Stimulated activated CD4-positive, alpha-beta T cell treated with anti-CD3 and anti-CD28 coated beads, TNF-alpha, amount 100 ng/mL, for 1 hour (primary cell): ENCODE measurements at places on chromosomes 2 and 18.

- no peak for DNase-seq
Measured at GRCh38 chr2:16394986-16395550, 270.6 kb downstream of the CYRIA start.

- DNase-seq = no peak
Measured at GRCh38 chr2:69175790-69176715, 163.1 kb downstream of the ANTXR1 start.

- no peak for DNase-seq
Measured at GRCh38 chr2:120267348-120267747, 14.7 kb downstream of the RALB start.

DNA sequence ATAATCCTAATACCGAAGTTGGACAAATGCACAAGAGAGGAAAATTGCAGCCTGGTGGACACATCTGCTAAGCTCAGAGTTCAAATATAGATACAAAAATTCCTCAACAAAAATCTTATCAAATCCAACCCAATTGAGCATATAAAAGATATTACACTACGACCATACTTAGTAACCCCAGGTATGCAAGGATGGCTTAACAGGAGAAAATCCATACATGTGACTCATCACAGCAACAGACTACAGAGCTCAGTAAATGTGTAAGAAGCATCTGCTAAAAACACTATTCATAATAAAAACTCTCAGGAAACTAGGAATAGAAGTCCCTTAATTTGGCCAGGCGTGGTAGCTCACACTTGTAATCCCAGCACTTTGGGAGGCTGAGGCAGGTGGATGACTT is 28.3 kb downstream of the HS6ST1 start:
- DNase-seq = no peak

GRCh38 chr18:37225279-37225678 is 340.3 kb downstream of the CELF4 start:
- no peak for DNase-seq

DNA sequence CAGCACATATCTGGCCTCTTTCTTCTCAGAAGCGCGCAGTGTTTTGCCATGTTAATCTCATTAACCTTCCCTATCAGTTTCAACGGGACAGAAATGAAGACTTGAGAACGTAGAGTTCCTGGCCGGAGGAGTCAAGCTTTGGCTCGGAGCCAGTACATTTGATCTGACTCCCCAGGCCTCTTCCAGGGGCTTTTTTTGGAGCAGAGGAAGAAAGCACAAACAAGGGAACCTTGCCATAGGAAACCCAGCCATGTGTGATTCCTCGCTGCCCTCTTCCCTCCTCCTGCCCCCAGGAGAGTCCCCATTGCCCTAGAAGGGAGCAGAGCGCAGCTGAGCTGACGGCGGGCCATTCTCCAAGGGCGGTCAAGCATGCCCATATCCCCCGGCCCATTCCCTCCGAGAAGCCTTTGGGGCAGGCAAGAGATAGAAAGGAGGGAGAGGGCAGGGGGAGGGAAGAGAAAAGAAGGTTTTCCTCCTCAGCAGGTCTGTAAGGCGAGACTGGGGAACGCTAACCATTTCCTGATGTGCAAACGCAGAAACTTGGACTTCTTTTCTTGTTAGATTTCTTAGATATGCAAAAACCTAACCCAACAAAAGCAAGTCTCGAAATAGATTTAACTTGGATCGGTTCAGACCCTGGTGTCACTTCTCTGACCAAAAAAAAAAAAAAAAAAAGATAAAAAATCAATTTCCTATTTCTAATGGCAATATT is 63.7 kb upstream of the POU3F3 start:
- no peak for DNase-seq

DNA sequence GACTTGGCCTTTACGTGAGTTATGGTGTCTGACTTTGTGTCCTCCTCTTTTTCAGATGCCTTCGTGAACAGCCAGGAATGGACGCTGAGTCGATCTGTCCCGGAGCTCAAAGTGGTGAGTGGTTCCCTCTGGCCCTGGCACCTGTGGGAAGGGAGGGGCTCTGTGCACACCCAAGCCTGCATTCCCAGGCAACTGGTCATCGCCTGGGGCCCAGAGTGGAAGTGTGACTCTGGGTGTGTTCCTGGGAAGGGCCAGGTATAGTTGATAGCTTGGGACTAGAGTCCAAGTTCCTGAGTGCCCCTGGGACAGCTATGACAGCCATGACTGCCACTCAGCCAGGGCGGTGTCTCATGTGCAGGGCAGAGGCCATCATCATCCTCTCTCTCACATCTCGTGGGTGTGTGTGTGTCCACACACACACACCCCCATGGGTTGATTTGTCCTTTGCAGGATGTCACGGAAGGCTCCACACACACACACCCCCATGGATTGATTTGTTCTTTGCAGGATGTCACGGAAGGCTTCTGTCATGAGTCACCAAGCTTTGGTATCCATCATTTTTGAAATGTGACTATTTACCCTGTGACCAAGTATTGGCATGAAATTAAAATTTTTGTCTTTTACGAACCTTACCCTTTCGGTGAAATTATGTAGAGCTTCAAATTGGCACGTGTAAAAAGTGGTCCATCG is 215.4 kb downstream of the AGAP1 start:
- DNase-seq = no peak
